ENCODE measurements at places on chromosomes 11 and 22.

DNA sequence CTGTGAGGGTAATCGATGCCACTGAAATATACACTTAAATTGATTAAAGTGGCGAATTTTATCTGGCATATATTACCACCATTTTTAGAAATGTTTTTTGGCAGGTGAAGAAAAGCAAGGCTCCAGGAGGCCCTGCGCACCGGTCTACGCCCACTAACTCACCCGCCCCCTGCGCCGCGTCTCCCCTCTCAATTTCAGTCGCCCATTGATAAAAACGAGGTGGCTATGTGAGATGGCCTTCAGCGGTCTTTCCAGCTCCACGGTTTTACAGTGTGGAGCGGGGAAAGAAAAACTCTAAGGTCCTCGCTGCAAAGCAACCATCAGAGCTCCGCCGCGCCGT, 602 bp upstream of the AQP11 start:
- no peak for DNase-seq

DNA sequence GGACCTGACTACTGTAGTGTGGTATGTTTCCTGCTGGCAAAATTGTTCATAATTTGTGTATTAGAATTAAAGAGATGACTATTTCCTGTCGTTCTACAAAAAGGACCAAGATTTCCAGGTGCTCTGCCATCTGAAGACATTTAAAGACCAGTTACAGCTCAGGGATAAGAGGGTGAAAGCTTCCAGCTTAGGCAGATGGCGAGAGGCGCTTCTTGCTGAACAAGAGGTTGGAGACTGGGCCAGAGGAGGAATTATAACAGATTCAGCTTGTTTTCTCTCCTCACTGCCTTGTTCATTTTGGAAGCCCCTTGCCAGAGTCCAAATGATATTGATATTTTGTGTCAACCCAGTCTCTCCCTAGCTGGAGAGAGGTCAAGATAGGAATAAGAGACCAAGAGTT, 23.1 kb upstream of the NNMT start:
- DNase-seq, result no peak

- DNase-seq, result no peak
These were observed 15.8 kb upstream of the MRGPRD start for GRCh38 chr11:68996376-68997123.

- DNase-seq, result no peak
These were observed 179.3 kb upstream of the FAT3 start for GRCh38 chr11:92045301-92045700.

DNA sequence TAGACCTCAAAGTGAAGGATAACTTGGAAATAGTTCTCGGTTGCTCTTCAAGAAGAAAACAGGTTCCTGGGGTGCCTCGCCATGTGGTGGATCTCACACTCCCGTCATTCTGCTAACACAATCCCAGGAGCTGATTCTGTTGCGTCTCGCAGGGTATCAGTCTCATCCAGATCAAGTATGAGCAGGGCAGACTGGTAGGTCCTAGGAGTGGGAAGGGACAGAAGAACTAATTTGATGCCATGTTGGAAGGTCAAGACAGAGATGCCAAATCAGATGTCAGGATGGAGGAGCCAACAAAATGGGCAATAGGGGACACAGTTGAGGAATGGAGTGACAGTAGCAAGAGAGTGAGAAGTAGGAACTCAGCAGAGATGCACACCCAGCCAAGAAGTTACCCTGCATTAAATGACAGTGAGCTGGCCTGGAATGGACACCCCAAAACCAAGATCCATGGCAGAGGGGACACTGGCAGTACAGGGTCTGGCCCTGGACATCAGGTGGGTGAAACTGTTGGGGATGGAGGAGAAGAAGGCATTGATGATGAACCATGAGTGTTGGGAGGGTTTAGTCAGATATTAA, 76.2 kb downstream of the BDNF start:
- DNase-seq, result no peak
